ENCODE measurements at places on chromosomes 2 and 18.

GRCh38 chr18:35852786-35853185, 119.7 kb upstream of the RMP24 start:
- no peak for DNase-seq

- DNase-seq: no peak
Observed at GRCh38 chr2:88859461-88859860, 168.0 kb downstream of the RPIA start.

DNA sequence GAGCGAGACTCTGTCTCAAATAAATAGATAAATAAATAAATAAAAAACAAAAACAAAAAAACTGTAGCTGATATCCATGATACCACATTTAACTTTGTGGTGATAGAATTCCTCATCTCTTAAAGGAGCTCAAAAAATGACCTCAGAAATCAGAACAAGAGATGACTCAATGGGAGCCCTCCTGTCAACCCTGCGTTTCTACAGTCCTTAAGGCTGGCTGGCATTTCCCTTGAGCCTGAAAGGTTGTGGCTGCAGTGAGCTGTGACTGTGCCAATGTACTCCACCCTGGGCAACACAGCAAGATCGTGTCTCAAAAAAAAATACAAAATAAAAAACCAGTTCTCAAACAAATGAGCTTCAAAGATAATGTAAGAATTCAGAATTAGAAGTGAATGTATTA, 40.4 kb downstream of the CHST9 start:
- no peak for DNase-seq

GRCh38 chr2:43019536-43020183, 206.7 kb downstream of the ZFP36L2 start:
- no peak for DNase-seq

DNA sequence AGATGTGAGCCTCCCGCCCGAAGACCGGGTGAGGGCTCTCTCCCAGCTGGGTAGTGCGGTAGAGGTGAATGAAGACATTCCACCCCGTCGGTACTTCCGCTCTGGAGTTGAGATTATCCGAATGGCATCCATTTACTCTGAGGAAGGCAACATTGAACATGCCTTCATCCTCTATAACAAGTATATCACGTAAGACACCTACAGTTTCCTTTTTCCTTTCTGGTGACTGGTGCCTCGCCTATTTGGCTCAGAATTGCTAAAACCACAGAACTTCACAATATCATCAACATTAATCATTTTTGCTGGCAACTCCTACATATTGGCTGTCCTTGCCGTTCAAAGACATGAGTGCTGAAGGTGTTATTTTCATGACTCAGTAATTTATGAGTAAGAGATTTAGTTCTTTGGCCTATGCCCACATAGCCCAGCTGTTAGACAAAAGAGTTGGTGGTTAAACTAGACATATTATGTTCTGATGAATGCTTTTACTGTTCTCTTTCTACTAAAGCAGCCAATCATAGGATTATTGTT, 2.2 kb downstream of the STAMBP start:
- no peak for DNase-seq

DNA sequence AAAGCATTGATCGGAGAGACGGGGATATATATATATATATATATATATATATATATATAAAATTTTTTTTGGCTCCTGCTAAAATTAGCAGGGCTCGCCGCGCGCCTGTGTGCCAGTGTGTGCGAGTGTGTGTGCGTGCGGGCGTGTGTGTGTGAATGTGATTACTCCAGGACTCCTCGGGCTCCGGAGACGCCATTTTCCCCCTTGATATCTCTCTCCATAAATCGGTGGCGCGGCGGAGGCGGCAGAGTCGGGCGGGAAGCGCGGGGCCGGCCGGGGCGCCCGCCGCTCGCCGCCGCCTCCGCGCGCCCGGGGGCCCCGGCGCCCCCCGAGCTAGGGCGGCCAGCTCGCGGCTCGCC, 795 bp upstream of the SETBP1 start:
- peak; percentile 20 for DNase-seq

DNA sequence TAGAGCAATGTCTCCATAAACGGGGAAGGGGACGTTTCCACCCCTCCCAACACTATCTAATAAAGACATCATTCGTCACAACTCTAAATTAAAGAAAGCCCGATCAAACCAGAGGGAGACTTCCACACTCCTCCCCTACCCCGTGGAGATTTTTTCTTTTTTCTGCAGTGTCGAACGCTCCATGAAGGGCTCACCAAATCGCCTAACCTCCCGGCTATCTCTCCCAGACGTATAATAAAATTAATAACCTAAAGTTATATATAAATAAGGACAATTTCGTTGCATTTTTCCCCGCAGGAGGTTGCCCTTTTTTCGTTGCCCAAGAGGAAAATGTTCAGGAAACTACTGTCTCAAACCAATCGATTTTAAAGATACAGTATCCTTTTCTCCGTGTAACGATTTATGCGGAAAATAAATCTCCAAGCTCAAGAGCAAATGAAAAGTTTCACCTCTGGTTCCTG, 2.4 kb downstream of the EVX2 start:
- no peak for DNase-seq

DNA sequence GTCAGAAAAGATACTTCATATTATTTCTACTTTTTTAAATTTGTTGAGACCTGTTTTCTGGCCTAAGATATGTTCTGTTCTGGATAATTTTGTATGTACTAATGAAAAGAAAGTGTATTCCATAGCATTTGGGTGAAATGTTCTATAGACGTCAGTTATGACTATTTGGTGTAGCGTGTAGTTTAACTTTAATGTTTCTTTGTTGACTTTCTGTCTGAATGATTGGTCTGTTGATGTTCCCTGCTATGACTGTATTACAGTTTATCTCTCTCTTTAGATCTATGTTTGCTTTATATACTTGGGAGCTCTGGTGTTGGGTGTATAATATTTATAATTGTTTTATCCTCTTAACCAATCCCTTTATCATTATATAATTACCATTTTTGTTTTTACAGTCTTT, 352.4 kb downstream of the PTPRM start:
- DNase-seq: no peak

DNA sequence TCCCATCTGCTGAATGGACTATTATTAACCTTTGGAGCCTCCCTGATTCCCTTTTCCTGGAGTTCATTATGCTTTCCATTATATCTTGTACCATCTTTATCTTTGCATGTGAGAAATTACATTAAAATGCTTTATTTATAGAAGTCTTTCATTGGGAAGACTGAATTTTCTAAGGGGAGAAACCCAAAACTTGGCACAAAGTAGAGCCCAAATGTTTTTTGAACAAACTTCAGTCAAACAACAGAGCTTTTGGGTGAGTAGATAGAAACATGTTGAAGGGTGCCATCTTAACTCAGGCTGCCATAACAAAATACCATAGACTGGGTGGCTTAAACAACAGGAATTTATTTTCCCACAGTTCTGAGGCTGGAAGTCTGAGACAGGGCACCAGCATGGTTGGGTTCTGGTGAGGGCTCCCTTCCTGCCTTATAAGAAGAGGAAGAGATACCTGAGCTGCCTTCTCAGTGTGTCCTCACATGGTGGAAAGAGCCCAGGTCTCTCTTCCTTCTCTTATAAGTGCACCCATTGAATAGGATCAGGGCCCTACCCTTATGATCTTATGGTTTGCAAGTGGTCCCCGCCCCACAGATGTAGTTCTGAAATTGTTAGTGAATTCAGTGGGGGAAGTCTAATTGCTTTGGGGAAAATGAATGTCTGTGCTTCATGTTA, 19.2 kb downstream of the RALB start:
- DNase-seq: no peak

DNA sequence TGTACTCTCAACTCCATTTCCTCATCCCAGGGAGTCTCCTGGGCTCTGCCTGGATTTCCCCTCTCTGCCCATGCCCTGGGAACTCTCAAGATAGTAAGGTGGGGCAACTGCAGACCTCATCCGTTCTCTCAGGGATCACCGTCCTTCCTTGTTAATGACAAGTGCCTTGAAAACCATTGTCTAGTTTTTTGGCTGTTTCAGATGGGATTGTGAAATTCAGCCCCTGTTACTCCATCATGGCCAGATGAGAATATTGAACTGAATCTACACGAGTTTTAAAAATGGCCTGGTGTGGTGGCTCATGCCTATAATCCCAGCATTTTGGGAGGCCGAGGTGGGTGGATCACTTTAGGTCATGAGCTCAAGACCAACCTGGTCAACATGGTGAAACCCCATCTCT, 665 bp upstream of the HRH4 start:
- no peak for DNase-seq

DNA sequence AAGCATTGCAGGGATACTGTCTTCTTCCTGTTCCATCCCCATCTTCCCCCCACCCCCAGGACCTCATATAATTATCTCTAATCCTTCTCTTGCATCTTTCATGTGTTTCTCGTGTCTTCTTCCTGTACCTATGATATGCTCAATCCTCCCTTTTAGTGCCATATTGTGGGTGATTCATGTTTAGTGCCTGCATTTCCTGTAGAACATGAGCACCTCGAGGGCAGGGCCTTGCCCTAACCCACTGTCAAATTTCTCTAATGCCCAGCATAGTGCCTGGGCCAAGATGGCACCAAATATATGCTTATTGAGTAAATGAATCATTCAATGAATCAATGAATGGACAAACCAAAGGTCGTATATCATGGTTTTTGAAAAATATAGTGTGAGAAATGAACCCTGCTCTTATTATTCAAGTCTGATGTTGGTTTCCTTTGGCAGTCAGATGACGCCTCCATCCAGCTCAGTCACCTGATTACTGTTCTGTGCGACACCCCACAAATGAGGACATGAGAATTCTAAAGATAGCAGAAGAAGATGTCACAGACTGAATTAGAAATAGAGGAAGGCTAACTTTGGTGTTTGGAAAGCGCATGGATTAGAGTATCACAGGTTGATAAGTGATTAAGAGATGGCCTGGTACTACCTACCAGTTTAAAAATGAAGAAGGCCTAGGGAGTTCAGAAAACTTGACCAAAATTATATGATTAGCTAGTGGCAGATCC, 278.4 kb downstream of the PRKCE start:
- no peak for DNase-seq

GRCh38 chr2:57973621-57974186, 72.9 kb upstream of the VRK2 start:
- no peak for DNase-seq

DNA sequence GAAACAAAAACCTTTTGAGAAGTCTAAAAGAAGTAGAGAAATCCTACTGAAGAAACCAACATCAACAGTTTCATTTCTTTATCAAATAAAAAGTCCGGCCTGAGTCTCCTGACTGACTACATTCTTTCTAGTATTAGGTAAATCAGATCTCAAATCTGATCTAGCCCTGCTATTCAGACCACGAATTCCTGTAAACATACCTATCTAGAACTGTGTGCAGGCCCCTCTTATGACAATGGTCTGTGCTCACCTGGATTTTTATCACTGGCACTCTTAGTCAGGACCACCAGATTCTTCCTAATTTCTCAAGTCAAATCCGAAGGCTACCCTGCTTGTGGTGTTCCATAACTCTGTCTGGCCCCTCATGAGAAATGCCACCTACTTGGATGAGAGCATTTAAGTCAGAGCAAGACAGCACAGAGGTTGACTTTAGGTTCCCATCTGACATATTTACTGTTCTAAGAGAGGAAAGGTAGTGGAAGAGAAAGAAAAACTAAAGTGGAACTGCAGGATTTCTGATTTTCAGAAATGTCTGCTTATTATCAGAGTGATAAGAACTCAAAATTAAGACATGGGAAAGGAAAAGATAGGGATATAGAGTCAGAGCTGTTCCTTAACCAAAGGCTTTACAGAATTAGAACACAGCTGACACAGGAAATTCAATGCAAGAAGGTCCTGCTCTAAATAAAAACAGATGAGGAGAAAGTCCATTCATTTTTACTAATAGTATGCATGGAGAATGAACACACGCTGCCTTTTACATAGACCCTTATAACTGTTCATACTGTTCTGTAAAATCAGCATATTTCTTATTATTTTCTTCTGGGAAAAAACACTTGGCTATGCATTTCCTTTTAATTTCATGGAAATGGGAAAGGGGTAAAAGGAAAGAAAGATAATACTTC, 56.5 kb downstream of the SLC8A1 start:
- no peak for DNase-seq

DNA sequence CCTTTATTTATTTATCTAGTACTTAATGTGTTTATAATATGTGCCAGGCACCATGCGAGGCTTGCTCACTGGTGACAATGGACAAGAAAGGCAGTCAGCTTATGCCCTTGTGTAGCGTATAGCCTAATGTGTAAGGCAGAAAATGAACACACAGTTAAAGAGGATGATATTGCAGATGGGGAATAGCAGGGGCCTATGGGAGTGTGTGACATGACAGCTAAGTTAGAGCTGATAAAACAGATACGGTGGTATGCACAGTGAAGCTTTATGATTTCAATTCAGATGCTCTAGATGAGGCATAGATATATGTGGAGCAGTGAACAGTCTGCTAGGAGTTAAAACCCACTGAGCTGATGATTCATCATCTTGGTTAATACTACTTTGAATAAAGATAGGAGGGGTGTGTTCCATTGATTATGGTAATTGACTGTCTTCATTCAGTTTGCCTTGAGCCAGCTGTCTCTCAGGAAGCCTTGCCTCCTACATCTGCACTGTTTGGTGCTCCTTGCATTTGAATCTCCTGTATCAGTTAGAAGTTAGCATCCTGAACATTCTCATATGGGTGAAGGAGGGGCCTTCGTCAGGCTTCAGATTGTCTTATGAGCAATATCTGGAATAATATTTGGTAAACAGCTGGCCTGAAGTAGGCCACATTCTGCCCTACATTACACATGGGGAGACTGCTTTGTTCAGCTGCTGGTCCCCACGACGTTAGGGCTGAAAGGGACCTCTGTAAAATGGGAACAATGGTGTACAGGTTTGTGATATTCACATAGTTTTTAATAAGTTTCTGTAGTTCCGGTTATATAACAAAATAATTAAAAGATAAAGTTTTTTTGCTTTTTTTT, 13.2 kb downstream of the MAP4K4 start:
- no peak for DNase-seq

- no peak for DNase-seq
Observed at GRCh38 chr18:34870555-34871310, 160.6 kb downstream of the DTNA start.

GRCh38 chr2:232508251-232508650, 11.9 kb upstream of the PRSS56 start:
- no peak for DNase-seq

DNA sequence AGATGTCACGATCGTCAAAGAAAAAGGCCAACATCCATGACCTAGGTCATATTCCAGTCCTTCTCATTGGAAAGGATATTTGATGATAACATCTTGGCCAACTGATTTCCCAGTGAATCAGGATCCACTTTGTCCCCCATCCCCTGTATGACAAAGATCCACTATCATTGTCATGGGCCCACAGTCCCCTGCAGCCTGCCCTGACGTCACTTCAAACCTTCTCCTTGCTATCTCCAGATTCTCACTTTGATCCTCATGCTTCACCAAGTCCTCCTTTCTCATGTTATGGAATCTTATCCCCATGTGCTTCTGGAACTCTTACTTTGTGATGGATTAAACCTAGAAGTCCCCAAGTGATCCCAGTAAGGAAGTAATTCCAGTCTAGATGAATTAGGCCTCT, 25.7 kb downstream of the GALNT14 start:
- no peak for DNase-seq

- DNase-seq: no peak
Observed at GRCh38 chr2:68295516-68295915, 24.2 kb downstream of the CNRIP1 start.
